BE2C (cell line): ENCODE measurements at places on chromosomes 11 and 22.

GRCh38 chr11:113338730-113339129, 24.3 kb downstream of the TTC12 start:
- DNase-seq = peak; percentile 28

GRCh38 chr11:14118072-14118471, 155.5 kb downstream of the SPON1 start:
- no peak for DNase-seq

DNA sequence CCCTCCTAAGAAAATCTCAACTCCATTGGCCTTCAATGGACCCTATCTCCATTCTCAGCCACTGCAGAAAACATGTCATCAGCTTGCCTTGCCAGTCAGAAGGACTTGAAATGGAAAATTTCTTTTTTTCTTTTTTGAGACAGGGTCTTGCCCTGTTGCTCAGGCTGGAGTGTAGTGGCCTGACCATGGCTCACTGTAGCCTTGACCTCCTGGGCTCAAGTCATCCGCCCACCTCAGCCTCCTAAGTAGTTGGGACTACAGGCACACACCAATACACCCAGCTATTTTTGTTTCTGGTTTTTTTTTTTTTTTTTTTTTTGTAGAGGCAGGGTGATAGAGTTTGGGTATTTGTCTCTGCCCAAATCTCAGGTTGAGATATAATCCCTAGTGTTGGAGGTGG, 29.0 kb downstream of the AGBL2 start:
- DNase-seq = no peak

GRCh38 chr11:46235777-46236688, 41.4 kb upstream of the CREB3L1 start:
- DNase-seq = no peak

GRCh38 chr11:67780056-67780455, 105.6 kb upstream of the ALDH3B2 start:
- DNase-seq = no peak

- DNase-seq = no peak
These were observed 12.7 kb upstream of the PRSS23 start for GRCh38 chr11:86787656-86788055.

- peak; percentile 44 for DNase-seq
These were observed 323 bp upstream of the PANX1 start for GRCh38 chr11:94128291-94128745.

DNA sequence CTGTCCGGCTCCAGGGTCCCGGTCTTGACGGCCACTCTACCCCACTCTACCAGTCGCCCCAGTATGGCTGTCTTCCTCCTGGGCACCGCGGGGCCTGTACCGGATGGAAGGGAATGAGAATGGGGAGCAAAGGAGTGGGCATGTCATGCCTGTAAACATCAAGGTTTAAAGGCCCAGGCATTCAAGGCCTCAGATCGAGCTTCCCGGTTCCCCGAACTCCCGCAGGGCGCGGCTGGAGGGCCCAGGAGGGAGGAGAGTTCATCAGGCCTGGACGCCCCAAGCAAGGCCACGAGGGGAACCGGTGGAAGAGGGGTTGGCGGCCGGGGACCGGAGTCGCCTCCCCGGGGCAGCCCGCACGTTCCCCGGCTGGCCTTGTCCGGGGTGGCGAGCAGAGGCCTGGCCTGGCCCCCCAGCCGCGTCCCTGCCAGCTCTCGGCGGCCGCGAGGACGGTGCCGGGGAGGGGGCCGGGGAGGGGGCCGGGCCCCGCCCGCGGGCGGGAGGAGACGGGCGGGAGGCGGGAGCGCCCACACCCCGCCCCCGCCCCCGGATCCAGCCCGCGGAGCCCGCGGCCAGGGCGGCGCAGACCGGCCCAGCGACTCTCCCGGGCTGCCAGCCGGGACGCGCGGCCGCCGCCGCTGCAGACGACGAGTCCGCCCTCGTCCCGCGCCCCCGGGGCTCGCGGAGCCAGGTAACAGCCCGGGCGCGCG, at the start of gene CDC42EP1:
Gene CDC42EP1 (plus strand): TSS at position 580 of the 707 bp plus-strand sequence. CDS start 5,870 bp downstream, outside the sequence.
- DNase-seq = peak; percentile 33

- DNase-seq = peak; percentile 35
These were observed 147.5 kb upstream of the CTSC start for GRCh38 chr11:88484873-88485621.

- no peak for DNase-seq
These were observed 219.3 kb upstream of the SNX19 start for GRCh38 chr11:131135611-131136010.

DNA sequence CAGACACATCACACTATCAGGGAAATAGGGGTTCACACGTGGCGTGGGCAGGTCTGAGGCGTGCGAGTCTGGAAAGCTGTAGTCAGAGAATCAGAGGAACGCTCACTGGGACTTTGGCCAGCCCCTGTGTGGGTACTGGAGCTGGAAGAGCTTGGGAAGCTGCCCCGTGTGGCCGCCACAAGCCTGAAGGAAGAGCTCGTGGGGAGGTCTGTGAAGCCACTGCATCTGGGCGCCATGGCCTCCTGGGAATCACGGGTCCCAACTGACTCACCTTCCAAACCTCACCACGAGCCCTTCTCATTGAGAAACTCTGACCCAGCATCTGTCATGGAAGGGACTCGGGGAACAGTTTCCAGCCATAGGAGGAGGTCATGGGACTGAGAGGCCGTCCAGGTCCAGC, 5.9 kb upstream of the MRGPRF start:
- no peak for DNase-seq

DNA sequence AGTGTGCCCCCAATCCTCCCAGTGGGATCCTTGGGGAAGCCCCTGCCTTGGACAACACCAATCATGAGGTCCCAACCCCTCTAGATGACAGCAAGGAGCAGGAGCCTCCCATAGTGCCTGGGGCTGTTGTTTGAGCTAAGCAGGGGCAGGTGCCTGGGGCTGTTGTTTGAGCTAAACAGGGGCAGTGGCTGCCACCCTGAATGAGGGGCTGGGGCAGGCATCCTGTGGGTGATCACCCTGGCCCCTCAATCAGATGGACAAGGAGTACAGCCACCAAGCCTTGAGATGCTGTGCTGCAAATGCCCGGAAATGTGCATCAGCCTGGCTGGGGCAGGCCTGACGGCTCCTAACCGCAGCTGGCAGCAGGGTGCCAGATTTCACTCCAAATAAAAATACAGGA, 66.7 kb downstream of the MYEOV start:
- no peak for DNase-seq

- no peak for DNase-seq
These were observed 4.5 kb downstream of the OR5B21 start for GRCh38 chr11:58503361-58503856.

GRCh38 chr11:14041040-14041439, 78.5 kb downstream of the SPON1 start:
- DNase-seq = no peak
